ENCODE measurements at places on chromosomes 12 and 14.

DNA sequence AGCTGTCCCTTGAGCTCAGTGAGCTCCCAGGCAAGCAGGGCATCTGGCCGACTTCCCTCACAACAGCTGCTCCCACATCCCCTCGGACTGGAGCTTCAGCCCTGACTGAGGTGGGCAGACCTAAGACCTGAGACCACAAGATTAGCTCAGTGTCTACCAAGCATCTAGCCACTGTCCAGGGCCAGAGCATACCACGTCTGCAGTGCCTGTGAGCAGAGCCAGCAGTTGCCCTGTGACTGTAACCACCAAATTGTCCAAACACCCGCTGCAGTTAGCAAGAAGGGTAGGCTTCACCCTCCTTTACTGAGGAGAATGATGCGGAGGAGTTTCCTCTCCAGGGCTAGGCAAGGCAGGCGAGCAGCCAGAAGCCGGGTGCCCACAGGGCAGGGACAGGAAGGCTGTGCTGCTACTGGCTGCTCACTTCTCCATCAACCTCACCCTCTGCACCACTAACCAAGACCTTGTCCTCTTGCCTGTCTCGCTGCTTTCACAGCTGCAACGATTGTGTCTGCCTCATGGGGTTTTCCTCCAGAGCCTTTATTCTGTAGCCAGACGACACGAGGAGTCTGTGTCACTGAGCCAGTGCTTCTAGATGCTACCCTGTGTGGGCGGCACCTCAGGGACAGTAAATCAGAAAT lies 53.9 kb downstream of the ANAPC7 start:
- DNase-seq = peak; percentile 12

GRCh38 chr12:106328735-106329134 lies 26.2 kb downstream of the TCP11L2 start:
- DNase-seq = no peak

DNA sequence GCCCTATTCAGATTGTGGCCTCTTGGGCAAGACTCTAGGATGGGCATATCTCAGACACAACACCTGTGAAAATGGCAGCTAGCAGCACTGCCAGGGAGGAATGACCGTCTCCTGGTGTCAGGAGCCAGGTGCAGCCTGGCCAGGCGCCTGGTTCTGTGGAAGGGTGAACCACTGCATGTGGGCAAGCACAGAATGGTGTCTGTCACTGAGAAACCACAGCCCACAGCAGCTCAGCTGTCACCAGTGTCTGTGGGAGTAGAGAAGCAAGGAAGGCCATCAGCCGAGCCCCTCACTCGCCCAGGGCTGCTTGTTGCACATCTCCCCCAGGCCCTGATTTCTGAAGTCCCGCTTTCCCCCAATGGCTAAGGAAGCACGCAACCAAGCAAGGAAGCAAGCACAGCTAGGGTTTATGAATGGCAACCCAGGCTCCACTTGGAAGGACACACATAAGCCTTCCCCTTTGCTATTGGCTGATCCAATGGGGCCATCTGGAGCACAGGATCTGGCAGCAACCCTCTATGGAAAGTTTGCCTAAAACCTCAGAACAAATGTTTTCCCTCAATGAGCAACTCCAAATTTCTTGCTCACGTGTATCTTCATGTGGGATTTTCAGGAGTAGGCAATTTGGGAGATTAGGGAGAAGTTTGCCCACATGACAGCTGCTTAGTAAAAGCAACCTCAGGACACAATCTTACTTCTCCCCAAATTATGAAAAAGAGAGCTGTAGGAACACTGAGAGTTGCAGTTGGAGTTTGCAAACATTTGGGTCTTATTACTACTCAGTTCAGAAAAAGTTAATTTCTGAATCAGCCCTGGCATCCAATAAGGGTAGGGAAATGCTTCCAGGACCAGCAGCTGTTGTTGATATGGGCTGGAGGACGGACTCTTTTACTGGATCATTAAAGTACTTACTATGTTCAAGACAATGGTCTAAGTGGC lies 44.7 kb downstream of the GPHB5 start:
- DNase-seq = no peak

- no peak for DNase-seq
Measured at GRCh38 chr12:98754095-98754494, 109.0 kb downstream of the APAF1 start.

- DNase-seq = no peak
Measured at GRCh38 chr14:53741479-53742232, 215.0 kb downstream of the BMP4 start.

DNA sequence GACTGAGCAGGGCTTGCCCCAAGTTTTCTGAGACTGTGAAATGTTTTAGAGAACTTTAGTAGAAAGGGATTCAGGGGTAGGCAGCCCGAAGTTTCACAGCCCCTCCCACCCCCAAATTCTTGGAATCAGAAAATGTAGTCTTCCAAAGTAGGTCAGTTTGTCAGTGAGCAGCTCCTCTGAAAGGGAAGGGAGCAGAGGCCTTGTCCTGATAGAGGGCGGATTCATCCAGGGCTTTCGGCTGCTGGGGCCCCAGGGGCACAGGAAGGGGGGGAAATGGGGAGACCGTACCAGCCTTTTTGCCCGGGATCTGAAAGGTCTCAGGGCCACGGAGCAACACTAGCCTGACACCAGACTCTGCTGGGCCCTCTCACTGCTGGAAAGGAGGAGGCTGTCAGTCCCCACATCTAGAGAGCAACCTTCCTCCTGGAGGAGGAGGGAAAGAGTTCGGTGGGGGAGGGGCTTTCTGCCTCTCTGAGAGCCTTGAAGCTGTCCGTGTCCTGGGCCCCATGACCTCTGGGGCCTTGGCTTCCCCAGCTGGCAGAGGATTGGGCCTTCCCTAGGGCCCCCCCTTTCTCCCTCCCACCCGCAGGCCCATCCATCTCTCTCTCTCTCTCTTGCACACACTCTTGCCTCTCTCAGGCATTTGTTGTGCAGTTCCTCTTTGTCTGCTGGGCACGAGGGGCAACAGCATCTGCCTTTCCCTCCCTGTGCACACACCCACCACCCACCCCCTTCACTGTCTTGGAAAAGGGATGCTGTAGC lies at the start of gene IKZF4:
Gene IKZF4, plus strand, starts transcription at position 621 of the 762 bp plus-strand sequence. CDS start 451 bp downstream, outside the sequence.
- DNase-seq = no peak

DNA sequence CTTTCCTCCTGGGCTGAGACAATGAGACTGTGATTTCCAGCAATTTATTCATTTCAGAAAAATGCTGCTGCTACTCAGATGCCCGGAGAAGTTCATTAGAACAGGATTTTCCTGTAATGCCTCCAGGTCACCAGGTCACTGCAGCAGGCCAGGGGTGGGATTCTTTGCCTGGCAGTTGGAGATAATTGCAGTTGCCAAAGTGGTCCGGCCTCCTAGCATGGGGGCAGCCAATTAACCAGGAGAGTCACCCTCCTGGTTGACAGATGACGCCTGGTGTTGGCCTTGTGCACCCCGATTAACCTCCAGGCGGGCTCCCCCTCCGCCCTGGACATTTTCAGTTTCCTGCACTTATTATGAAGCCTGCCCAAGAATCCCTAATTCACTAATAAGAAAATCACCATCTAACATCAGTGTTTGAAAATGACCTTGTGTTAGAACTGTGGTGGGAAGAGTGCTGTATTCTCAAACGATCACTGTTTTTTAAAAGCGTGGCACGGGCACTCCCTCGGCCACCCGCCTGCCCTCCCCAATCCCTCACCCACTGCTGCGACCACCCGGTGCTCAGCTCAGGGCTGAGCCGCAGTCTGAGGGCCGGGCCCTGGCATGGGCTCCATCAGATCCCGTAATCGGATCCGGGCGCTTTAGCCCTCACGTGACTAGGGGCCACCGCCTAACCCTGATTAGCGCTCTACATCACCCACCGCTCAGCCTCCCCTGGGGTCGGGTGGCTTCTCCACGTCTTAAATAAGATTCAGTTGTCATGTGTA lies 12.9 kb downstream of the RIMBP2 start:
- DNase-seq = no peak

DNA sequence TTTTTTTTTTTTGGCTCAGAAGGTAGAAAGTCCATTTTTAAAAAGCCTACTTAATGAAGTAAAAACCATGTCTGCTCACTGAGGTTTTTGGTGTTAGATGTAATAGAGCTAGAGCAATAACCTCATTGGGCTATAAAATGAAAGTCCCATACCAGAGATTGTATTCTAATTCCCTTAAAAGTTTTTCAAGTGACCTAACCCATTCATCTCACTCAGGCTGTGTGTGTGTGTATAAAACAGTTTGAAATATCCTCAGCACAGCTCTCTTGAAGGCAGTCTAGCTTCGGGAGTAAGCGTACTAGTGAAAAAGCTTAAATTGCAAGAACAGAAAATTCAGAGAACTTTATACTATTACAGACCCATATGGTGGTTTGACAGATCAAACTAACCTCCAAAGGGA lies 313.8 kb downstream of the CEP128 start:
- DNase-seq = no peak

GRCh38 chr12:2076196-2076570 lies 23.4 kb downstream of the CACNA1C start:
- DNase-seq = no peak

DNA sequence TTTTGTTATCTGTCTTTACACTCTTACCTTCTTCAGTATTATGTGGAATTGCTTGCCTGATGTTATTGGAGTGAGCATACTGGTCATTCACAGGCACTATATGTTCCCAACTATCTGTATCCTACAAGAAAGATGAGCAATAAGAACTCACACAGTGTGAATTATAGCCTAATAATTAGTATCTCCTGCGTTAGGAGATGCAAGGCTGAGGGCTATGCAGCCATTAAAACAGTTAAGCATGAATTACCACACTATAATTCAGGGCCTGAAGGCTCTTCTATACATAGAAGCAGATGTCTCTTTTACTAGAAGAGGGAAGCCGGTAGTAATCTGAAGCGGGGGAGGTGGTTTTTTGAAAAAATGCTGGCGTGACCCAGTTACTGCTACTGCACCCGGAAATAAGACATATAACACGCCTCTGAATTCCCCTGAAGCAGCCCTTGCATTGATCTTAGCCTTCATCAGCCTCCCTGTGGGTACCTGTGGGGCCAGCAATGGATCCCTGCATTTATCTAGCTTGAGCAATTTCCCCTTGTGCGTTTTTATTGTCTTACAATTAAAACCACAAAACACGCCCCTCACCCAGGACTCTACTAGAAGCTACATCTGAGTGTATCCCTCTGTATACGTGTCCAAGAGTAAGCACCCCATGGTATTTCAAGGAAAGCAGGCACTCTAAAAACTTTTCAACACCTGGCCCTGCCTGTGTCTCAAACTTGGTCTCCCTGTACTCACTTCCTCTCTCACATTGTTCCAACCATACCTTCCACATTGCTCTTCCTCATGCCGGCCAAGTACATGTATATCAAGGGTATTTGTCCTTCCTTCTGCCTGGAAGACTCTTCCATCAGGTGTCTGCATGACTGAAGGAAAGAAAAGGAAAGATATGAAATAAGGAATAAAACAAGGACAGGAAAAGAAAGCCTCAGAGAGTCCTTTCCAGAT lies 210.9 kb upstream of the ARID2 start:
- no peak for DNase-seq

DNA sequence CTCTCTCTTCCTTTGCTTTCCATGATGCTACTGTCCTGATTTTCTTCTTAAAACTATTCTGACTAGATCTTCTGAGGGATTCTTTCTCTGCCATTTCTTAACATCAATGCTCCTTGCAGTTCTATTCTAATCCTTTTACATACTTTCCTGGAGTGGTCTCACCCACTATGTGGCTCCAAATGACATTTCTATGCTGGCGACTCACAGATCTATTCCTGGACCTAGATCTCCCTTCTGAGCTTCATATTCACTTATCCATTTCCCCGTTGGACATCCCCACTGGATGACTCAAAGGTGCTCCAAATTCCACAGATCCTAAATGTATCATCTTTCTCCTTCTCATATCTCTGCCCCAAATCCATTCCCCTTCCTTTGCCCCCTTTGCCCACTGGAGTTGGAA lies 4.1 kb downstream of the TEP1 start:
- DNase-seq = no peak

GRCh38 chr14:57502586-57503254 lies 9.1 kb upstream of the CCDC198 start:
- DNase-seq = no peak

GRCh38 chr14:101859538-101859902 lies 98.0 kb downstream of the PPP2R5C start:
- DNase-seq = no peak

DNA sequence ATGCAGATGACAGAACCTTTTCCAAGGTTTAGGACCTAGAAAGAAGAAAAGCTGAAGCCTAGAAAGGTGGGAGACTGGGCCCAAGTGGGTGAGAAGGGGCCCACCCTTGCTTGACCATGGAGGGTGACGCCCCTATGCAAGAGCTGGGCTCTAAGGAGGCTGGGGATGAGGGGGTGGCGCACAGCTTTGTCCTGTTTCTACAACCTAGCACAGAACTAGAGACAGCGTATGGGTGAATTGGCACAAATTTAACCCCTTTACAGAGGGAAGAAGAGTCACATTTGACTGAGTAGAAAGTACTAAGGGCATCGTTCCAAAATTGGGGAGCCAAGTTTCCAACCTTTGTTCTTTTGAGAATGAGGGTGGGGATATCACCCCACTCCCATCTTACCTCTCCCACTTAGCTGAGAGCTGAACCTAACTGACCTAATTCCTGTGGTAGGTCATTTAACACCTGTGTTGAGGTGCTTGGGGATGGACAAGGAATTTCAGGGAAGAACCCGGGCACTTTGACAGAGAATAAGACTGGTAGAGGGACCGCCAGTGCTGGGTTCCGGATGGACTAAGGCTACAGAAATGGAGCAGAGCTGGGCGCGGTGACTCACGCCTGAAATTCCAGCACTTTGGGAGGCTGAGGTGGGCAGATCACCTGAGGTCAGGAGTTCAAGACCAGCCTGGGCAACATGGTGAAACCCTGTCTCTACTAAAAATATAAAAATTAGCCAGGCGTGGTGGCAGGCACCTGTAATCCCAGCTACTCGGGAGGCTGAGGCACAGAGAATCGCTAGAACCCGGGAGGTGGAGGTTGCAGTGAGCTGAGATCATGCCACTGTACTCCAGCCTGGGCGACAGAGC lies 5.2 kb downstream of the NFKBIA start:
- DNase-seq = no peak

DNA sequence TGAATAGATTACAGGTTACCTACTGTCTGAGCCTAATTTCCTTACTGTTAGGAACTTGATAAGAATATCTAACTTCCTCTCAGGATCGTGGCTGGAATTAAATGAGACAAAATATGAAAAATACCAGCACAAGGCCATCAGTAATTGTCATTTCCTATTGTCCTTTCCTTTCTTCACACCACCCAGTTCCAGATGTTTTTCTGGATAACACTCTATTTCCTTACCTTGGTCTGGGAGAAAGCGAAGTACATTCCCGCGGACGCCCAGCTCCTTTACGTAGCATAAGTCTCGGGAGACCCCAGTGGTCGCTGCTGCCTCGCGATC lies 376 bp downstream of the GDF3 start:
- no peak for DNase-seq

DNA sequence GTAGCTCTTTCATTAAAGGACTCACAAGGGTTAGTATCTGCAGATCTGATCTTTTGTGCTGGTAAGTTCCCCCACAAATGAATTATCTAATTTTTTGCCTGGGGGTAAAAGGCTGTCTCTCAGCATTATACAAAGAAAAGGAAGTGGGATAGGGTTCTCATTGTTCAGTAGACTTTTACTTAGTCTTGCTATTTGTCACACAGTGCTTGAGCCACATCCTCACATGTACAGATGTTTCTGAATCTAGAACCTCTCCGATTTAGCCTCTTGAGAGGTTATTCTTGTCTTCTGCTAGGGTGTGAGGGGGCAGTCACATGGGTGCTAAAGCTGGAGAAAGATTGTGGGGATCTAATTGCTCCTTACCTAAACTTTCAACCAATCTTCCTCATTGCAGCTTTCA lies 93.0 kb downstream of the SLC41A2 start:
- no peak for DNase-seq

GRCh38 chr14:94775091-94775870 lies 5.4 kb upstream of the GSC start:
- no peak for DNase-seq

- DNase-seq = no peak
Measured at GRCh38 chr14:83556746-83557453, 1973.0 kb upstream of the FLRT2 start.
